ENCODE measurements at places on chromosomes 13 and 19.
A peak's percentile ranks its signal among the peaks of the same experiment; 100 is the strongest.

DNA sequence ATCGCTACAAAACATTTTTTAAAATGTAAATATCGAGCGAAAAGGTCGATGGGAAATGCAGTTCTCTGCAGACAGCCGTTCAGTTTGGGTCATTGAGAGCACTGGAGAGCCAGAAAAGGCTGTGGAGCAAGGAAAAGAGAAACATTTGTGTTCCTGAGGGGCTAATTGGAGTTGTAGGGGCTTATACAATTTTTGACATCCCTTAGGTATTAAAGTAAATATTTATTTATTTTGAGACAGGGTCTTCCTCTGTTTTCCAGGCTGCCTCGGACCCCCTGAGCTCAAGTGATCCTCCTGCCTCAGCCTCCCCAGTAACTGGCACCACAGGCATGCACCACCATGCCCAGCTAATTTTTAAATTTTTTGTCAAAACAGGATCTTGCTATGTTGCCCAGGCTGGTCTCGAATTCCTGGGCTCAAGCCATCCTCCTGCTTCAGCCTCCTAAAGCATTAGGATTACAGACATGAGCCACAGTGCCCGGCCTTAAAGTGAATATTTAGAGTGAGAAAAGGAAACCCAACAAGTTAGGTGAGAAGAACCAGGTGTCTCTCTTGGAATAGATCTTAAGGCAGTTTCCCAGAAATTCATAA is 825 bp upstream of the YIF1B start:
- DNase-seq = no peak

GRCh38 chr13:111472083-111472482 is 151.6 kb downstream of the TEX29 start:
- DNase-seq = no peak

GRCh38 chr13:25329706-25330105 is 28.3 kb downstream of the NUP58 start:
- DNase-seq = no peak

- no peak for DNase-seq
These were observed 684.1 kb downstream of the DIAPH3 start for GRCh38 chr13:59479629-59480028.

DNA sequence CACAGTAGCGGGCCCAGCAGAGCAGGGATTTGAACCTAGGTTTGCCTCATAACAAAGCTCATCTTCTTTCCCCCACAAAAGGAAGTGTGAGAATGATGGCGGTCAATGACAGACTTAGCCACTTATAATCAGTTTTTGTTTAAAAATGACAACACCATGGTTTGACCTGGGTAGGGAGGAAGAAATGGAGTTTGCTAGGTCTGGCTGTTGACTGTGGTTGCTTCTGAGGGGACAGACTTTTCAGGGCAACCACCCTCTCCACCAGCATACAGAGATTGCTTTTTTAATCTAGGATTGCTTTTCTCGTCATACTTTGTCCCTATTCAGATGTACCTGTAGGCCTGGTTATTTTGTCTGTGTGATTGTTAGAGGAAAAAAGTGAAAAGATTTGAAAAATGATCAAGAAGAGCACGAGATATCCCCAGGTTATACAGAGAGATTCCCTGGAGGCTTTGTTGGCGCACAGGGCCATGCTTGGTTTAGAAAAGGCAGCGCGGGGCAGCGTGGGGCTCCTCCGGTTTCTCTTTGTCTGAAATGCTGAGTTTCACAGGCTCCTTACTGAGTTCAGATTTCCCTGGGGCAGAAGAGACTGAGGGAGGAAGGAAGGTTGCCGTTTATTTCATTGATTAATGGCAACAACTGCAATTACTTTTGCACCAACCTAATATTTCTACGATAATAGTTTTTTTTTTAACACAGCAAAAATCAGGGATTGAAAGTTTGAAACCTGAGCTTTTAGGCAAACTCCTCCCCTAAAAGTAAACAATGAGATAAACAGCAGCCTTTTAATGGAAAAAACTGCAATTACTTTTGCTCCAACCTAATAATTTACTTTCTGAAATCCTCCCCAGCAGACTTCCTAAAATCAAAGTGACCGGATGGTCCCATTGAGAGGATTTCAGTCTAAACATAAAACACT is 97.0 kb upstream of the RNF113B start:
- no peak for DNase-seq

- no peak for DNase-seq
These were observed 1.5 kb downstream of the NDFIP2 start for GRCh38 chr13:79482281-79482970.

- DNase-seq = no peak
These were observed 36.8 kb downstream of the ACTN4 start for GRCh38 chr19:38684078-38684861.

DNA sequence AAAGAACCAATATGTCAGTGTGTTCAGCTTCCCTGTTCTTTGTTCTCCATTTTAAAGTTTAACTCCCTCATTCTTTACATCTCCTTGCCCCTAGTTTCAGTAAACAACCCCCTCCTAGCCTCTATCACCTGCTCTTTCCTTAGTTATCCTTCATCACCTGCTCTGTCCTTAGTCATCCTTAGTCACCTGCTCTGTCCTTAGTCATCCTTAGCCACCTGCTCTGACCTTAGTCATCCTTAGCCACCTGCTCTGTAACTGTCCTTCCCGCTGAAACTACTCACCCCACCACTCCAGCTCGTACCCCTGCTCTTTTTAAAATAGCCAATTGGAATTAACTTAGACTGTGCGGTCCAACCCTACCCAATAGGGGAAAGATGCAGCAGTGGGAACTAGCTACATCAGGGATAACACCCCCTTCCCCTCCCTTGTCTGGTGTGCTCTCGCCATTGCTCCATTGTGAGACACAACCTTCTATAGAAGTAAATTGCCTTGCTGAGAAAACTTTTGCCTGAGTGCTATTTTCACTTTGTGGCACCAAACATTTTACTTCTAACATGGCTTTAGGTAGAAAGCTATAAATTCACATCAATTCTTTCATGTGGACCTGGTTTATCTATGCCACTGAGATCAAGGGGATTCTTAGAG is 16.2 kb downstream of the EDNRB start:
- DNase-seq = no peak

GRCh38 chr19:41928221-41928683 is at the start of gene ERFL:
ERFL (minus strand) TSS chr19:41928449; CDS start chr19:41912919, 15,530 bp downstream.
- DNase-seq = peak; percentile 70

- DNase-seq = no peak
These were observed 108.8 kb downstream of the TBC1D4 start for GRCh38 chr13:75372923-75373841.

- DNase-seq = no peak
These were observed 769.1 kb downstream of the PCDH9 start for GRCh38 chr13:66461021-66461420.

GRCh38 chr19:30358319-30358718 is 13.9 kb upstream of the ZNF536 start:
- DNase-seq = no peak

- DNase-seq = no peak
These were observed 363.2 kb downstream of the SLITRK6 start for GRCh38 chr13:85436029-85436428.

DNA sequence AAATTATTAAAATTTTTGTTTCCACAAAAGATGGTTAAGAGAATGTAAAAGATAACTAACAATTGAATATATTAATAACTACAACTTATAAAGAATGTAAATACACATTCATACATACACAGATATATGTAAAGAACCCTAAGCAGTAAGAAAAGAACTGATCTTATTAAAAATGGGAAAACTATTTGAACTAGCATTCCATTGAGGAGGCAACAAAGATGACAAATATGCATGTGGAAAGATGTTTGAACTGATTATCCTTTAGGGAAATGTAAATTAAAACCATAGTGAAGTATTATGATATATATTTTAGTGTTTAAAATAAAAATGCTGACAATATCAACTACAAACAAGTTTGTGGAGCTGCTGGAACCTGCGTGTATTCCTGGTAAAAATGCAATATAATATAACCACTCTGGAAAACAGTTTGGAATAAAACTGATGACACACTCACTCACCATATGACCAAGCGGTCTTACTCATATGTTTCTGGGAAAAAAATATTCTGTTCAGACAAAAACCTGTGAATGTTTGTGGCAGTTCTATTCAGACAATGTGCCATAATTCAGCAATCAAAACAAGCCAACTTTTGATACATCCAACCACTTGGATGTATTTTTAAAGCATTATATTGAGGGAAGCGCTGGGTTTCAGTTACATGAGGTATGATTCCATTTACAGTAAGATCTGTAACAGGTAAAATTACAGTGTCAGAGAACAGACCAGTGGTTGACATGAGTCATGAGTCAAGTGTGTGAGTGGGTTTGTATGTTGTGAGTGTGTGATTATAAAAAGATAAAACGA is 694.4 kb upstream of the SLITRK5 start:
- DNase-seq = no peak

- no peak for DNase-seq
These were observed 81.4 kb downstream of the RNASEH2B start for GRCh38 chr13:50990818-50991506.

DNA sequence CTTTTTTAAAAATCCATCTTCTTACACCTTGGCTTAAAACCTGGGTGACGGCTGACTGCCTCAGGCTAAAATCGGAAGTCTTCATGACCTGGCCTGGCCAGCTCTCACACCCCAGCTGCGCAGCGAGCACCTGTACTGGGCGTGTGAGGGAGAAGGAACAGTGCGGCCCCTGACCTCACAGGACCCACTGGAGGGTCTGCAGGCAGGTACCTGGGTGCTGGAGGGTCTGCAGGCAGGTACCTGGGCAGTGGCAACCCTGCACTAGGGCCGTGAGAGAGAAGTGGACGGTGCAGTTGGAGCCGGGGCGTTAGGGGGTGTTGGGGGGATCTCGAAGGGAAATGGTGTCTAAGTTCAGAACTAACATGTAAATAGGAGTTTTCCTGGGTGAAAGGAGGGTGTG is 144.3 kb downstream of the STK24 start:
- no peak for DNase-seq

DNA sequence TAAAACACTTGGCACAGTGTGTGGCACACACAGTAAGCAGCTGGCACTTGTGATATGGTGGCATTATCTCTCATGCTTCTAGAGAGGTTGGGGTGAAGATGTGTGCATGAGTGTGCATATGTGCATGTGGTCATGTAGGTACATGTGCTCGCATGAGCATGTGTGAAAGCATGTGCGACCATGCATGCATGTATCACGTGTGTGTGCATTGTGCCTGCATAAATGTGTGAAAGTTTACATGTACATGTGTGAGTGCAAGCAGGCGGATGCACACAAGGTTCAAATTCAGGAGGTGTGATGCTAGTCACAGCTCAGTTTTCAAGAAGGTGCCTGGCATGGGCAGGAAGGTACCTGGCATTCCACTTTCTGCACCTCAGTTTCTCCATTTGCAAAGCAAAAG is 59.0 kb upstream of the UQCRFS1 start:
- no peak for DNase-seq

- DNase-seq = no peak
These were observed 3.3 kb upstream of the RDH13 start for GRCh38 chr19:55066107-55066709.

GRCh38 chr13:73904625-73905024 is 229.6 kb downstream of the KLF12 start:
- no peak for DNase-seq

- no peak for DNase-seq
These were observed 2.2 kb downstream of the ZNF415 start for GRCh38 chr19:53130506-53130905.

DNA sequence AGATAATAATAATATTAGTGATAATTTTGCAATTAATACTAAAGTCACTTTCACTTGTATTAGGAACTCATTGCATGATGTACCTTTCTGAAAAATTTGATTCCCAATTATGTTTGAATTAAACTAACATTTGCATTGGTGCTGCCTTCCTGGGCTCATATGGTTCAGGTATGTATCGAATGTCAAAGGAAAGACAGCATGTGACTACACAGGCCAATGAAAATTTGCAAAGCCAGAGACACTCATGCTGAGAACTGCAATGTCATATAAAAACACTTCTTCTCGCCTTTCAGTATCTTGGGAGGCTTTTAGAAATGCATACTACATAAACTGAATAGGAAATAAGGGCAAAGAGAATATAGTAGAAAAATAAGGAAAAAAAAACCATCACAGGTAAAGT is 44.3 kb downstream of the RAP2A start:
- no peak for DNase-seq

DNA sequence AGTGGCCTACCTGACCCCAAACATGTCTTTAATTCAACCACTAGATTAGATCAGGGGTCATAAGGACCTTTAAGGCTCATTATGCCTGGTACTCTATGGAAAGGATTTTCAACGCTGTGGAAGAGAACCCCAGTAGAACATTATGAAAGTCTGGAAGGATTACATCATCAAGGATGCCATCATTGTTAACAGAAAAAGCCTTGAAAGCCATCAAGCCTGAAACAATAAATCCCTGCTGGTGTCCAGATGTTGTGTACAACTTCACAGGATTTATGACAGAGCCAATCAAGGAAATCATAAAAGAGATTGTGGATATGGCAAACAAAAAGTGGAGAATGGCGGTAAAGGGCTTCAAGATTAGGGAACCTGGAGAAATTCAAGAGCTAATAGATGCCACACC is 59.7 kb downstream of the NAA16 start:
- no peak for DNase-seq

- no peak for DNase-seq
These were observed 8.1 kb upstream of the ARL11 start for GRCh38 chr13:49620170-49620621.

DNA sequence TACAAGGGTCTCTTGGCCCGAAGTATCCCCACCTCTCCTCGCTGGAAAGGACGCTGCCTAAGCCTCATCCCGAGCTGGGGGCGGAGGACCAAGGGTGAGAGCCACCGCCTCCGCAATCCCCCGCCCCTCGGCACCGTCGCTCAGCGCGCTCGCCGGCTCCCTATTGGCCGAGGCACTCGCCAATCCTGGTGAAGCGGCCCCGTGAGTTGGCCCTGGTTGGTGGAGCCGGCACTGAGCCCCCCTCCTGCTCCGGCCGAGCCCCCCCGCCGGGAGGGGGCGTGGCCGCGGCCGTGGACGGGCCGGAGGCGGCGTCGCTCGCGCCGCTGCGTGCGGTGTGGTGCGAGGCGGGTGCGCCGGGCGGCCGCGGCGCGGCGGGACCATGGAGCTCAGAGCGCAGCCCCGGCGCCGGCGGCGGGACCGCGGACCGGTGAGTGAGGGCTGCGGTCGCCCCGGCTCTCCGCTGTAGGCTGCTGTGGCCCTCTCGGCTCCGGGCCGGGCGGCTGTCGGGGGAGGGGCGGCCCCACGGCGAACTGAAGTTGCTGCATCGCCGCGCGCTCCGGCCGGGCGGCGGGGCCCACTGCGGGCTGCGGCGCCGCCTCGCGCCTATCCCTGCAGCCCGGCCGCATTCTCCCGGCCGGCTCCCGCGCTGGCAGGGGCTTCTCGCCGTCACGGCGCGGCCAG is at the start of gene WASF3:
Gene WASF3, plus strand, starts transcription at position 291 of the 681 bp plus-strand sequence. CDS start 84,588 bp downstream, outside the sequence.
- DNase-seq = peak; percentile 91

DNA sequence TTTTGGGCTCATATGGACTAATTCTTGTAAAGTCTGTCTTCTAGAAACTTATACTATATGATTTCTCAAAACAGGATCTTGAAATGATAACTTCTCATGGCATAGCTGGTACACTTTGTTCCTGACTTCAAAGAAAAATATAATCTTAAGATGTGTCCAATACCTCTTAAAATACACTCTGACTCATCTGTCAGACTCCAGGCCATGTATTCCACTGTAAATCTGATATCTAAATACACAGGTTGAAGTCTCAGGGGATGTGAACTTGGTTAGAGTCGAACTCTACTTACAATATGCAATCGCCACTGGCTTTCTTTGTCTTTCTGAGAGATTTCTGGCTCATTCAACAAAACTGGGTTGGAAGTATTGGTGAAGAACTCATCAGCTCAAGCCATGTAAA is 99.8 kb downstream of the LACC1 start:
- no peak for DNase-seq

- no peak for DNase-seq
These were observed 9.6 kb downstream of the SH3GL1 start for GRCh38 chr19:4390567-4391305.

Data from 8988T (cell line).